ENCODE measurements at places on chromosomes 2 and 18.

DNA sequence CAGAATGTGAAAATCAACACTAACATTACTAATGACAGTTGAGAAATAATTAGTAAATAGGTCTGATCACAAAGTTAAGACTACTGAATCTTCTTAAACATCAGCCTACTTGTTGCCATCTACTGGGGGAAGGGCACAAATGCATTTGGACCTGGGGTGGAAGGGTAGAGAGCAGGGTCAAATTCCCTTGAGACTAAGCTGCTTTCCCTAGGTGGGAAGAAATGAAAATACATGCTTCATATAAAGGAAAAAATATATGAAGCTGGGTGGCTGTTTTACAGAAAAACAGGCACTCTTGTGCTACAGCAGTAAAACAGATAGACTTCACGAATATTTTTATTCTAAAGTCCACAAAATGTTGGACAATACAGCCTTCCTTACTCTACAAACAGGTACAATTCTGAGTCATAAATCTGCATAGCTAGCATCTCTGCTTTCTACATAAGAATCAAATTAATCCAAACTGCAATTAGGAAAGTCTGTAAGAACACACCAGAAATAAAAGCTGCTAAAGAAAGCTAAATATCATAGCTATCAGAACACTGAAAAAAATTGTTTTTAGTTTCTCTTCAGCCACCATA, 10.9 kb downstream of the TRIP12 start:
- no peak for DNase-seq

GRCh38 chr2:207123335-207123744, 42.4 kb downstream of the KLF7 start:
- no peak for DNase-seq

DNA sequence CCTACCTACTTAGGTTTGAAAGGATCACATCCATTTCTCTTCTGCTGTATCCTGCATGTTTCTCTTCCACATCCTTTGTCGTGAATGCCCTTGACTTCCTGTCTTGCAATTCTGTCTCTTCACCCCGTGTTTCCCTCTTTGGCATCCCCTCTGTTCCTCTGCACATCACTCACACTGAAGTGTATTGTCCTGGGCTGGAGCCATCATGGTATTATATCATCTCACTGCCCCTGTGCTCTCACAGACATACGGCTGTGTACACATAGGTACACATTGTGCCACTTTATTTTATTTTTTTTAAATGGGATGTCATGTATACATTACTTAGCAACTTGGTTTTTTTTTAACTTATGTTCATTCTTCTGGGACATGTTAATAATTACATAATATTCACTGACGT, 291.6 kb downstream of the ALPK2 start:
- no peak for DNase-seq

- DNase-seq: peak; percentile 24
Measured at GRCh38 chr2:43222475-43223309, 3.7 kb downstream of the ZFP36L2 start.

GRCh38 chr2:100819370-100820272, at the start of gene NPAS2:
Gene NPAS2, plus strand, starts transcription at chr2:100820139. Its CDS starts 84,616 bp downstream, at chr2:100904755.
- peak; percentile 71 for DNase-seq

- DNase-seq: no peak
Measured at GRCh38 chr18:48811401-48811800, 139.4 kb downstream of the SMAD7 start.

DNA sequence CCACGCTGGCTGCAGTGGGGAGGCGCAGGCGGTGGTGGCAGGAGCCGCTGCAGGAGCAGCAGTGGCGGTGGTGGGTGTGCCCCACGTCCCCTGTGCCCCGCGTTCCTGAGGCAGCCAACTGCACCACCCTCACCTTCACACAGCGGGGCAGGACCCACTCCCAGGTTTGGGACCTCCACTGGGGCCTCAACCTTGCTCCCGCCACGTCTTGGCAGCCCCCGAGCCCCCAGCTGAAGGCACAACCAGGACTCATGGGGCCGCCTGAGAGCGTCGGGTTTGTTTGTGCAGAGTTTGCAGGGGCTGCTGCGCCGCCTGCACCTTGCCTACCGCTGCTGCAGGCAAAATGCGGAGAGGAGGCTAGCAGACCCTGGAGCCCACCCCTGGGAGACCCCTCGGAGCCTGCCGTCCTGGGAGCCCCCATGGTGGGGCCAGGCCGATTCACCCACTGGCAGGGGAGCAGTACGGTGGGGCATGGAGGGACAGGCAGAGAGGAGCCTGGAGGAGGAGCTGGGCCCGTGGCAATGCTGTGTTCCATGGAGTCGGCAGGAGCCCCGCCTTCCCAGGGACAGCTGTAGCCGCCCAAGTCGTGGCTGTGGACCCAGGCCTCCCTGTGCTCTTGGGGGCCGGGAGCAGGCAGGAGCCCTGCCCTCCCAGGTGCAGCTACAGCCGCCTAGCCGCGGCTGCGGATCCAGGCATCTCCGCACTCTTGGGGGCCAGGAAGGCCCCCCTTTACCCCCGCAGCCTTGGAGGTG, 14.7 kb upstream of the EML6 start:
- no peak for DNase-seq

- no peak for DNase-seq
Measured at GRCh38 chr2:30427606-30428347, 19.3 kb upstream of the LCLAT1 start.

- no peak for DNase-seq
Measured at GRCh38 chr2:51472783-51473182, 440.9 kb upstream of the NRXN1 start.

DNA sequence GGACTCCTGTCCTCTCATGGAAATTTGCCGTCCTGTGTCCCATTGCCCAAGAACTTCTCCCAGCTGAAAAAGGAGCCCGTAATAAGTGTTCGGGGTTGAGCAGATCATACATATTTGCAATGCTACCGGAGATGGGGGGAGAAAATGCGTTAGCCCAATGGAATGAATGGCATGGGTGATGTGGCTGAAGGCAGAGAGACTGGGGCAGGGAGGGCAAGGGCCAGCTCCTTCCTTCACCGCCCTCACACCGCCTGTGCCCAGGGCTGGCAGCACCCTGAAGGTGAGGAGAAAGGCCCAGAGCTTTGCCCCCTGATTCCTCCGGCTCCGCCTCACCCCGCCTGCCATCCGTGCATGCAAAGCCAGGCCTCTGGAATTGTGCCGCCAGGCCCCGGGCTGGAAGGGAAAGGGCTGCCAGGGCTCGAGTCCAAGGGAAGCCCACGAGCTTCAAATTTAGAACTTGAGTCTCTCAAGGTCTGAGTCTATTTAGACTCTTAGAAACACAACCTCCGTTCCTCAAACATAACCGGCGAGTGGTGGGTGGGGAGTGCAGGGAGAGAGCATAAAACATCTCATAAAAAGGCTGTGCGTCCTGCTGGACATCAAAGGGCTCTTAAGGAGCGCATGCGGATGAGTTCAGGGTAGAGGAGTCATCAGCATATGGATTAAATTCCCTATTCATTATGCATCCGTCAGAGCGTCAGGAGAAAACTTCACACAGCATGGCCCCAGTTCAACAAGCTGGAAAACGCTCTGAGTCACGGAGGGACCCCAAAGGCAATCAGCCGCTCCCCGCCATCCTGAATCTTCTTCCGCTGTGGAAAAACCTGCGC, 121.7 kb upstream of the GLI2 start:
- peak; percentile 97 for DNase-seq

DNA sequence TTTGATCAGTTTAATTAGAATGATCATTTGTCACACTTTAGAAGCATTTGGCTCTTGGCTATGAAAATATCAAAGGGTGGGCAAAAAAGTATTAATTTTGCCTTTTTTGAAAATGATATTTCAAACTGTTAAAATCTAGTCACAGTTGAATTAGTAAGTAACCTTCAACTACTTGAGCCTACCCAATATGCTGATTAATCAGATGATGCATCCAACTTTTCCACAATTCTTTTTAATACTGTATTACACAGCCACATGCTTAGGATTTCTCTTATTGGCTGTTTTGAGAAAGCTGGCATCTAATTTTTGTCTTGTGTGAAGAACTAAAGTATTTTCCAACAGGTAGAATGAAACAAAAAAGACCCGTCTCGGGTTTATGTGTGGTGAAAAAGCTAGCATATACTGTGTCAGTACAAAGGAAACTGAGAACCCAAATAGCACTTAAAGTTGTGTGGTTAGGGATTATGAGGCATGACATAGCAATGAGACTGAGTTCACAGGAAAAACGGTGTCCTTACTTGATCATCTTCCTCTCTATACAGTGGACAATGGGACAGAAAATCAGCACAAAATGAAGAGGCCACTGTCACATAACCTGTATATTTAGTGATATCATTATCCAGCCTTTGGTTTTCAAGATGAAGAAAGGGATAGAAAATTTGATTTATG, 11.7 kb downstream of the OSBPL6 start:
- peak; percentile 80 for DNase-seq

DNA sequence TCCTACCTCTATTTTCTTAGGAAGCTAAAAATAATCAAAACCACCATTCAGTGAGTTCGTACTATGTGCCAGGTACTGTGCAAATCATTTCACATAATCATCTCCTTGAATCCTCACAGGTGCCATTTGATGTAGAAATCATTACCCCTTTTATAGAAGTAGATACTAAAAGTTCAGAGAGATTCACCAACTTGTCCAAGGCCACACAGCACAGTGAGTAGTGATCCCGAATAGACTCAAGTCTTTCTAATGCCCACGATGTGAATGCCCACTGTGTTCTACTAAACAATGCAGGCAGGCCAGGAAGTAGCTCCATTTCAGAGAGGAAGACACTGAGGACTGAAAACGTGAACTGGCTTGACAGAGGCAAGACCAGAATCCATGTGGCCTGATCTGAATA, 68.8 kb downstream of the ANTXR1 start:
- DNase-seq: no peak

DNA sequence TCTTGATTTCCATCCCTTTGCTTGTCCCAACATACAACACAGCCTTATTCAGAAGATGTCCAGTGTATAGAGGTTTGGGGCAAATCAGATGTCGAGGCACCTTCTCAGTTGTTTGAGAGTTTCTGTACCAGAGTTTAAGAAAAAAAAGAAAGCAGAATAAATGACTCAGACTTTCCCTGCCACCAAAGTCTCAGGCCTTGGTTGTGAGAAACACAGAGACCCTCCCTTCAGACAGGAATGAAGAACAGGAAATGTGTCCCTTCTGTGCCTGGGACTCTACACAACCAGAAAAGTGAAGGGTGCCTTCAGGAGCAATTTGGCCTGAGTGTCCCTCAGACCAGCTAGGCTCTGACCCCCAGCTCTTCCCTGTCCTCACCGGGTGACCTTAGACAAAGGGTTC, 37.3 kb upstream of the REL start:
- no peak for DNase-seq

DNA sequence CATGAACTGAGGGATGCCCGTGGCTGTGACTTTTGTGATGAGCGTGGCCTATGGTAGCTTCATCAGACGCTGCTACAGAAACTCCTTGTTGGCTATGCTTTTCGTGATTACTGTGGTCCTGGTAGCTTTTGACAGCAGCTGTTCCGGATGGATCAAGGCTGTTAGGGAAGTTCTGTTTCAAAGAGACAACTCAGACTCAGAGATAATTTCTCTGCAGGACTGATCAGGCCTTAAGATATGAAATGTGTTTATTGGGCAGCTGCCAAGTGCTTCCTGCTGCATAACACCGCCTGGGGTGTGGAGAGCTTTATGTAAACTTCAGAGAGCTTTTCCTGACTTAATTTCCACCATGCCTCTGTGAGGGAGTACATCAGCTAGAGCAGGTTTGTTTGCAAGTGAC, 243.8 kb downstream of the TSN start:
- peak; percentile 67 for DNase-seq

GRCh38 chr2:149800624-149801542, 213.3 kb upstream of the MMADHC start:
- no peak for DNase-seq

GRCh38 chr2:15391751-15392150, 169.4 kb downstream of the NBAS start:
- DNase-seq: no peak

DNA sequence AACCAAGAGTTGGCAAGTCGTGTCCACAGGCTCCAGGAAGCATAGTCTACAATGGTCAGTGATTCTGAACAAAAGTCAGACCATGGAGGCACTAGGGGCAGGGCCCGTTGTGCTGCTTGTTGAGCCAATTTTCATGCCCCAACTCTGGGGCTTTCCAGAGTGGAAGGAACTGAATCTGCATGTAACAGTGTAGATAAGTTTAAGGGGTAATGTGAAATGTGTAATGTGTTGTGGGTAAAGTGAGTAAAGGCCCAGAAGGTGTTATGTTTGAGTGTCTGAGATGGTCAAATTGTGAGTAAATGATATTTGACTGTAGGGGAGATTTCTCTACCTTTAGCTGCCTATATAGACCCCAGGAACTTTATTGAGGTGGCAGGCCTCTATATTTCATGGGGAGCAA, 1336.5 kb upstream of the SLC39A10 start:
- no peak for DNase-seq

DNA sequence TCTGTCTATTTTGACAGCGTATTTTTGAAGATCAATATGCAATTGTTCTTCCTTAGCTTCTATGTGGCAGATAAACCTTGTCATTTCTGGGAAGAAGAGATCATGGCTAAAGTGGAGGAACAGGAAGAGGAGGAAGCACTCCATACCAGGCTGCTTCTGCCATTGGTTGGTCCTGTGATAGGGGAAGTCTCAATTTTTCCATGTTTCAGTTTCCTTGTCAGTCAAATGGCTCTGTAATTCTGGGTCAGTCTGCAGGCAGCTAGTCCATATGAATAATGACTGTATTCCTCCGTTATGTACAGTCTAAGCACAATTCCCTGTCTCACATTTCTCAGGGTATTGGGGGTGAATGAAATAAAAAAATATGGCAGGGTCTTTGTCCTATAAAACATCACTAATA, 277.6 kb upstream of the CXCR4 start:
- DNase-seq: no peak

DNA sequence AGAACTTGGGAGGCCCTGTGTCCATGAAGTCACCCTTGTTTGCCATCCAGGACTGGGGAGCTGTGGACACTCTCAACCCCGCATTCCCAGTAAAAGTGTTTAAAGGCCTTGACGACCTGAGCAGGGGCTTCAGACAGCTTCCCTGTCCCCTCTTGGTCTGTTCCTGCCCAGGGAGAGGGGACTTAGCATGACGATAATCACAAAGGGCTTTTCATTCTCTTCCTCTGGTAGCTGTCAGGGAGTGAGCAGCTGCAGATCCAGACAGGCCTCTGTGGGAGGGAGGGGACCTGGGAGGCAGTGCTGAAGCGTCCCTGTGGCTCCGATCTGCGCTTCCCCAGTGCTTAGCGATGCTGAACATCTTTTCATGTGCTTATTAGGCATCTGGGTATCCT, 77.8 kb upstream of the HS6ST1 start:
- peak; percentile 81 for DNase-seq
